A673 (cell line): ENCODE measurements at places on chromosomes 5 and 9.

- DNase-seq = no peak
These were observed 2.8 kb downstream of the TENT4A start for GRCh38 chr5:6715758-6716628.

- peak; percentile 60 for DNase-seq
These were observed 74.3 kb downstream of the LRSAM1 start for GRCh38 chr9:127525401-127526188.

GRCh38 chr5:3099954-3100353, 348.5 kb upstream of the IRX2 start:
- DNase-seq = no peak

DNA sequence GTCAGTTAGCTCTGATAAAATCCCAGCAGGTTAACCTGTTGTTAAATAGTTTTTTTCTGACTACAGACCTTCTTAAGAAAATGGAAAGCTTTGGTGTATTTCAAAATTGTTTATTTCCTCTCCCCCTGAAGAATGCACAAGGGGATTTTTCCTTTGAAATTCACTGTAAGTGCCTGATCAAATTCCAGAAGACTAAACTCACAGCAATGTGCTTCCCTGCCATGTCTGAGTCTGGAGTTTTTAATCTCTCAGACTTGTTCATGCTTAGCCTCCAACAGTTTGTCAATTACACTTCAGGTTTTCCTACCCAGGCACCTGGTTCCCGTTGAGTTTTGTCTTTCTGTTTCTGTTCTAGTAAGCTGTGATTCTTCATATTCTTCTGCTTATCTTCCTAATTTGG, 961.6 kb upstream of the CDH18 start:
- no peak for DNase-seq

GRCh38 chr5:124494540-124495116, 251.8 kb downstream of the ZNF608 start:
- no peak for DNase-seq

GRCh38 chr5:9128136-9128535, 417.7 kb downstream of the SEMA5A start:
- DNase-seq = no peak

DNA sequence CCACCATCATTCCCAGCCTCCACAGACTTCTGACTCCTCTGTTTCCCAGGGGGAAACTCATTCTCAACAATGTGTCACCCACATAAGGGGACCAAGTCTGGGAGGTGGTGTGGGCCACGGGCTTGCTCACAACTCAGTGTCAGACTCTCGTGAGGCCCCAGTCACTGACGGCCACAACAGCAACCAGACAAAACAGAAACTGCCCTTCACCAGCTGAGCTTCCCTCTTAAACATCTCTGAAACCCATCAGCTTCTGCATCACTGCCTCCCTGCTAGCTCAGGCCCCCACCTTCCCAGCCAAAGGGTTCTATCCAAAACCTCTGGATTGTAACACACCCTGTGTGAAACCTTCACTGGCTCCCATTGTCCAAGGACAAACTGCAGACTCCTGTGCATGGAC, 273.4 kb downstream of the CDK5RAP2 start:
- no peak for DNase-seq

- DNase-seq = no peak
These were observed 946.0 kb downstream of the NR2F1-AS1 start for GRCh38 chr5:92635001-92635461.

- DNase-seq = no peak
These were observed 79.4 kb downstream of the NXNL2 start for GRCh38 chr9:88614359-88614758.

- peak; percentile 10 for DNase-seq
These were observed 909 bp downstream of the SLC36A1 start for GRCh38 chr5:151448038-151448985.

DNA sequence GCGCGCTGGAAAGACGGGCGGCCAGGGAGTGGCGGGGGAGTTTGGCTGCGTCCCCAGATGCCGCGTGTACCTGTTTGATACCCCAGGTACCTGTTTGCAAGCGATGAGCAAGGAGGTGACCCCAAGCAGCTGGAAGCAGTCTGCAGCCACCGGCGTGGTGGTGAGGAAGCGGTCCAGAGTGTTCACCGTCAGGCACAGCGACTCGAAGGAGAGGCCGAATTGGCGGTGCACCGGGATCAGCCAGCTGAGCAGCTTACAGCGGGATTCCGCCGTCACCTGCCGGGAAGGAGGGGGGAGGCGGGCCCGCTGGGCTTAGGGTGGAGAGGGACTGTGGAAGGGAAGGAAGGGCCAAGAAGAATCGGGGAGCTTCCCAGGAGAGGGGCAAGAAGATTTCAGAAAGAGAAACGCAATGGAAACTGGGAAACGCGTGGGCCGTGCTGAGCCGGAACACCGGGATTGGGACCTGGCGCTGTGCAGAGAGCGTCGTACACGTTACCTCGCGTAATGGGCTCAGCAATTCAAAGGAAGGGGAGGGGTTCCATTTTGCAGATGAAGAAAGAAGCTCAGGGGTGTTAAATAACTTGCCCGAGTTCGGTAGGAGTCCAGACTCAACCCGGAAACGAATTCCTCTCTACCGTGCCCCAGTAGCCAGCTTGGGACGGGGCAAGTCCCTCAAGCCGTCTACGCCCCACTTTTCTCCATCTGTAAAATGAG, 980 bp downstream of the CCNO start:
- DNase-seq = peak; percentile 52

- DNase-seq = no peak
These were observed 272.1 kb downstream of the RASEF start for GRCh38 chr9:82790875-82791274.

- DNase-seq = no peak
These were observed 255.5 kb downstream of the PDE4D start for GRCh38 chr5:59637884-59638580.

GRCh38 chr9:29640507-29640906, 2067.2 kb upstream of the C9orf72 start:
- DNase-seq = no peak

DNA sequence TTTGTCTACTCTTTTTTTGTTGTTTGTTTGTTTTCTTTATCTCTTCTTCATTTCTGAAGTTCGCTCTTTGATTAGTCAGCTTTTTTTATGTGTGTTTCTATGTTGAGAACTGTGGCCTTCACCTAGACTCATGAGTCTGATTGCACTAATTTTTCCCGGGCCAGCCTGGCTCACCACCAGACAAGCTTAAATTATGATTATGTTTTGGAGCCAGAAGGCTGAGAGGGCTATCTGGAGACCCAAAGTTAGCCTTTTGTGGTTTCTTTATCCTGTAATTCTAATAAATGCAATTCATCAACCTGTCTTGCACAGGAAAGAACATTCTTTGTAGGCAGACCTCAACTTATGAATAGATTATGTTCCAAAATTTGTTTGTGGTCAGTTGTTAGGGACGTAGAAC, 20.8 kb upstream of the ACTBL2 start:
- no peak for DNase-seq
